ENCODE measurements at places on chromosomes 12 and 14.

- no peak for DNase-seq
Measured at GRCh38 chr12:79317179-79317847, 373.5 kb downstream of the PAWR start.

DNA sequence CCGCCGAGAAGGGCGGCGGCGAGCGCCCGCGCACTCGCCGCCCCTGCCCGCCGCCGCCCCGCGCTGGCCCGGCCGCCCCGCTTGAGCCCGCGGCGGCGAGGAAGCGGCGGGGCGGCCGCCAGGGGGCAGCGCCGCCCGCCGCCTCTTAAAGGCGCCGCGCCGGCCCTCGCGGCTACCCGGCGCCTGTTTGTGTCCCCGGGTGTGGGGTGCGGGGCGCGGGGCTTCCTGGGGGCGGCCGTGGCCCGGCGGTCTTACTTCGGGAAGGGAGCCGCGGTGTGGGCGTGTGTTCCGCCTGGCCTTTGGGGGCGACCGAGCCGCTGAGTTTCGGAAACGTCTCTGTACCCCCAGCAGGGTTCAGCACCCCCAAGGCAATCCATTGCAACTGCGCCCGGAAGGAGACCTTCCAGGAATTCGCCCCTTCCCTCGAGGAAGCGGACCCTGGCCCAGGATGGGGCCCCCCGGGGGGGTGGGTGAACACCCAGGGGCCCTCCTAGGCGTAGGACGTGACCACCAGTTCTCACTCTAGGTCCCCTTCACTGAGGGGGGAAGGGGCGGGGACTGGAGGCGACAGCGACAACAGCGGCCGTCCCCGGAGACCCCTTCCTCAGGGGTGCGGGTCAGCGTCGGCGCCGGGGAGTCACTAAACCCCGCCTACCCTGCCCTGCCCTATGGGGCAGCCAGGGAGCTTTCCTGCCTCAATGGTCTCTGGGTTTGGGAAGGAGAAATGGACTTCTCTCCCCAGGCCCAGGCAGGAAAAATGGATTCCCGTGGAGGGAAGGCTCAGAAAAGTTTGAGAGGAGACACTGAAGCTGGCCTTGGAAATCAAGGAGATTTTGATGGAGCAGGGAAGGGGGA lies at the start of gene ITPK1:
TSS of gene ITPK1 (minus strand) at position 105 of the 855 bp plus-strand sequence. CDS start 762 bp downstream, outside the sequence.
- no peak for DNase-seq

DNA sequence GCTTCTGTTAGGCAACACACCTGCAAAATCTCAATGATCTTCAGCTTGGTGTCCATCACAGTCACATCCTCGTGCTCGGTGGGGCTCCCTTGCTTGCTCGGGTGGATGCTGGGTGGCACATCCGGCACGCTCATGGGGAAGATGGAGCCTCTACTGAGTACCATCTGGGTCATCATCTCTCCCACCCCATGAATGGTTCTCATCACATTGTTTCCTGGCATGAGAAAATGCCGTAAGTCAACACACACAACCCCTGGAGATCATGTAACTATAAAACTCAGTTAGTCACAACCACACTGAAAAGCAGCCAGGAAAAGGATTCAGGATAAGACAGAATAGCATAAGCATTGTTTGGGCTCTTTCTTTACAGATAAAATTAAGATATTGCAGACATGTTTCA lies 201.1 kb downstream of the ITPR2 start:
- DNase-seq: no peak

DNA sequence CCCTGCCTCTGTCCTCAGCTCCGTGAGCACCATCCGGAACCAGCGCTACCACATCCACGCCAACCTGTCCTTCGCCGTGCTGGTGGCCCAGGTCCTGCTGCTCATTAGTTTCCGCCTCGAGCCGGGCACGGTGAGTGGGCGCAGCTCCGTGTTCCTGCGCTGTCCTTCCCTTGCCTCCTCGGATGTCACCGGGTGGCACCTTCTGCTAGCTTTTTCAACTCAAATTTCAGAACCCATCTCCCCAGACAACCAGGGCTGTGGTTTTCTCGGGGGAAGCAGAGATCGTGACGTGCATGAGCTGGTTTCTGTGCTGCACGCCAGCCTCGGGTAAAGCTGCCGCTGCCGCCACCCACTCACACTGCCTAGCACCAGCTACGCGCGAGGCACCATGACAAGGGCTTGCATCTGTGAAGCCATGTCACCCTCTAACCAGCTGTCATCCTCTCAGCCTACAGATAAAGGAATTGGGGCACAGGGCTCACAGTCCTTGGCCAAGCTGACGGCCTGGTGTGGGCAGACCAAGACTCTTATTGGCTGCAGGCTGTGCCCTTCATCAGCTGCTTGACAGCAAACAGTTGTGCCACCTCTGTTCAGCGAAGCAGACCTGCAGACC lies 152.1 kb downstream of the ADGRD1 start:
- no peak for DNase-seq

DNA sequence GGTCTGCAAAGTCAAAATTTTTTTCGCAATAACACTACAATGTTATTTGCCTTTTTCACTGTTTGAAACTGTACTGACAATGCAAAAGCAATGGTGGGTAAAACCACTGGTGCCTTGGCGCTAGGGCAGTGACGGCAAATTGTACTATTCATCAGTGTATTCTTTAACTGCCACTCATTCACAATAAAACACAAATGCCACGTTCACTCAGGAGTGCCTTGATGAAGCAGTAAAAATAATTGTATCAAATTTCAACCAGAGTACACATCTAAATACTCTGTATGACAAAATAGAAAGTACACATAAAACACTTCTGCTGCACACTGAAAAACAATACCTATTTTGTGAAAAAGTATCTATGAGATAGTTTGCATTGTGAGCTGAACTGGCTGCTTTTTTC lies 17.8 kb downstream of the DCAF5 start:
- DNase-seq: no peak

- no peak for DNase-seq
Measured at GRCh38 chr14:74425525-74426201, 347 bp downstream of the SYNDIG1L start.
